ENCODE measurements at places on chromosomes 11 and 22.
A peak's percentile ranks its signal among the peaks of the same experiment; 100 is the strongest.

- no peak for DNase-seq
Observed at GRCh38 chr11:35911013-35911412, 32.8 kb upstream of the LDLRAD3 start.

DNA sequence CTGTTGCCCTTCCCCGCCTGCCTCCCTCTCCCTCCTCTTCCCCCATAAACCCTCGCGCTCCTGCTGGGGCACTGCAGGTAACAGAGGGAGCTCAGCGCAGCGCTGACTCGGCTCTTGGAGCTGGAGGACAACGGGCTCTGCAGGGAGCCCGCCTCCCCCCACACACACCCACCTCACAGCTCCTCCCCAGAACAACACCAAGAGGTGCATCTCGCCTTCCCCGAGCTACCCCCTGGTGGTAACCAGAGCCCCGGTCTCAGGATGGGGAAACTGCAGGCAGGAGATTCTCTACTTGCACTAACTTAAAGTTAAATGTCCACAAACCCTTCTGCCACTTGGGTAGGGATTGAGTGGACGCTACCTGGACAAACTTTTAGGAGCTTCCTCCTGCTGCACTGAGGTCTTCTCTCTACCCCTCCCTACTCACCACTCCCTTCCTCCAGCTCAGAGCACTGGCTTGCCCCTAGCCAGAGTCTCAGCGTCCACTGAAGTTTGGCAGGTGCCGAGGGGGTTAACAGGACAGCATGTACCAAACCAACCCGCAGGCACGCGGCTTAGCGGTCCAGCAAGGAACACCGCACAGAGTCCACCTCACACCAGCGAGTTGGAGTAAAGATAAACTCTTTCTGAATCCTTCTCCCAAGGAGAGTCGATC lies 4.0 kb upstream of the SCN4B start:
- peak; percentile 49 for DNase-seq

DNA sequence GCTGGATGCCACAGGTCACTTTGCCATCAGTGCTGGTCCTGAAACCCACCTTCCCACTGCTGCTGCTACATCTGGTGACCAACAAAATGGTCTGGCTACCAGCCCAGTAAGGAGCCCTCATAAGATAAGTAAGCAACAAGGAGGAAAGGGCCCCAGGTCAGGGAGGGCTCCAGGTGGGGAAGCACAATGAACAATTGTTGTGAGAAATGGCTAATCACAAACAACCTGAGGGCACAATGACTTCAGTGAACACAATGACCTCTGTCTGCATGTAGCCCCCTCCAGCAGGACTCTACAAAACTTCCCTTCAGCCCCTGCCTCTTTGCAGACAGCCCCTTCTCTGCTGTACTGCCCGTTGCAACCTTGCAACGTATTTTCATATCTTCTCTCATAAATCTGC lies 19.4 kb upstream of the FBLN1 start:
- no peak for DNase-seq

DNA sequence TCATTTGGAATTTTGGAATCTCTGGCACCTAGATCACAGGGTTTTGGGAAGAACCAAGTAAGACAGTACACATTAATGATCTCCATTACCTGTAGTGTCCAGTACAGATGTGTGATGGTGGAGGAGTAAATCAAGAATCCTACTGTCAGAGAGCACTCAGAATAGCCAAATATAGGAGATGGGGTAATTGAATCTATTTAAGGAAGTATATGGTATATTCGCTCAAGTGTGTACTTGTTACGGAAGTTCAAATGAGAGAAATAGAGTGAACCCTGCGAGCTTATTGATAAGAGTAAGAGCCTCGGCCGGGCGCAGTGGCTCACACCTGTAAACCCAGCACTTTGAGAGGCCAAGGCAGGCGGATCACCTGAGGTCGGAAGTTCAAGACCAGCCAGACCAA lies 2.2 kb downstream of the SPCS2 start:
- DNase-seq, result no peak

GRCh38 chr11:6746626-6747025 lies 25.1 kb downstream of the OR2AG2 start:
- no peak for DNase-seq

GRCh38 chr11:60872961-60873524 lies 5.7 kb downstream of the ZP1 start:
- no peak for DNase-seq

DNA sequence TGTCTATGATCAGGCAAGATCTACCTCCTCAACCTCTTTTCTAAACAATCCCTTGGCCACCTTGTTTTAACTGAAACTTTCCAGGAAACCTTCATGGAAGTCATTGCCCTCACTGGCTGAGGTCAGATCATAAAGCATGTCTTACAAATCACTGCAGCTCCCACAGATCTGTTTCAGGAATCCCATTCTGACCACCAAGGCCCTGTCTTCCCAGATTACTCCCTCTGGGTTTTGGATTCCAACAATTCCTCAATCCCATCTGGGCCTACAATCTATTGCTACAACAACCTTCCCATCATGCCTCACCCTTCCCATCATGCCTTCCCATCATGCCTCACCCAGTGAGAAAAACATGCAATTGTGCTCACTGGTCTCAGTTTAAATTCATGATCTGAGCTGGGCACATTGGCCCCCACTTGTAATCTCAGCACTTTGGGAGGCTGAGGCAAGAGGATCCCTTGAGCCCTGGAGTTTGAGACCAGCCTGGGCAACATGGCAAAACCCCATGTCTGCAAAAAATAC lies 15.9 kb downstream of the ADAMTS15 start:
- DNase-seq, result no peak

DNA sequence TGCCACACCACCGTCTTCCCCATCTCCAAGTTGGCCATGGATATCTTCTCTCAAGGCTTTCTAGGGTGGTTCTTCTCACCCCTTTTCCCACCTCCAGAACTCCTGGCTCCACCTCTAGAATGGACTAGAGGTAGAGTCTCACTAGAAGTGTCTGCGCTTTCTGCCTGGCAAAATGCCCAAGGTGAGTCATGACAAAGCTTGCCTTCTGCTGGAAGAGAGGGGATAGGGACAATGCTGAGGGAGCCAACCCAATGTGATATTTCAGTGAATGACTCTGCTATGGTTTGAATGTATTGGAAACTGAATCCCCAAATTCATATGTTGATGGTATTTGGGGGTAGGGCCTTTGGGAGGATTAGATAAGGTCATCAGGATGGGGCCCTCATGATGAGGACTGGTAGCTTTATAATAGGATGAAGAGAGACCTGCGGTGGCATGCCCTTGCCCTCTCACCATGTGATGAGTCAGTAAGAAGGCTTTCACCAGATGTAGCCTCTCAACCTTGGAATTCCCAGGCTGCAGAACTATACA lies 4.1 kb upstream of the CD82 start:
- no peak for DNase-seq

DNA sequence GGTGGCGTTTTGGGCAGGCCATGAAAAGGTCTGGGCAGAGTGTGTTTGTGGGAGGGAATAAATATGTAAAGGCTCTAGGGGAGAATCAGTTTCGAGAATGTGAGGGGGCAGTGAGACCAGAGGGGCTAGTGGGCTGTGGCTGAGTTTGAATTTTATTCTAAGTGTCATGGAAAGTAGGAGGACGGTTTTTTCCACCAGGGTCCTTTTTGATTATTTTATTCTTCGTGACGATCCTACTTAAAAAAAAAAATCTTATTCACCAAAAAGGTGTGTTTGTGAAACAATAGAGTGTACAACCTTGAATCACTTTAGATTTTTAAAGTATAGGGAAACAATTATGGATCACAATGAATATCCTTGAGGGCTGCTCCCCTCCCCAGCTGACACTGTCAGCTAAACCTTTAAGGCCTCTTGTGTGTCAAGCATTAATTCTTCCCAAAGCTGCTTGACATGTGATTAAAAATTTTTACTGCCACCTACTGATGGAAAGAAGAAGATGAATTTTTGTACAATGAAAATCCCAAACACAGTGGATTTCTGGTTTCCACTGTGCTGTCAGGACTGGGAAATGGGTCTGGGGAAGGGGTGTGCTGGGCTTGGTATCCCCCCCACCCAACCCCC lies 107.5 kb upstream of the OR4B1 start:
- DNase-seq, result no peak

GRCh38 chr22:44360668-44361381 lies 48.1 kb upstream of the SHISAL1 start:
- DNase-seq, result no peak

GRCh38 chr11:31437742-31438435 lies 68.2 kb downstream of the DNAJC24 start:
- DNase-seq, result no peak

DNA sequence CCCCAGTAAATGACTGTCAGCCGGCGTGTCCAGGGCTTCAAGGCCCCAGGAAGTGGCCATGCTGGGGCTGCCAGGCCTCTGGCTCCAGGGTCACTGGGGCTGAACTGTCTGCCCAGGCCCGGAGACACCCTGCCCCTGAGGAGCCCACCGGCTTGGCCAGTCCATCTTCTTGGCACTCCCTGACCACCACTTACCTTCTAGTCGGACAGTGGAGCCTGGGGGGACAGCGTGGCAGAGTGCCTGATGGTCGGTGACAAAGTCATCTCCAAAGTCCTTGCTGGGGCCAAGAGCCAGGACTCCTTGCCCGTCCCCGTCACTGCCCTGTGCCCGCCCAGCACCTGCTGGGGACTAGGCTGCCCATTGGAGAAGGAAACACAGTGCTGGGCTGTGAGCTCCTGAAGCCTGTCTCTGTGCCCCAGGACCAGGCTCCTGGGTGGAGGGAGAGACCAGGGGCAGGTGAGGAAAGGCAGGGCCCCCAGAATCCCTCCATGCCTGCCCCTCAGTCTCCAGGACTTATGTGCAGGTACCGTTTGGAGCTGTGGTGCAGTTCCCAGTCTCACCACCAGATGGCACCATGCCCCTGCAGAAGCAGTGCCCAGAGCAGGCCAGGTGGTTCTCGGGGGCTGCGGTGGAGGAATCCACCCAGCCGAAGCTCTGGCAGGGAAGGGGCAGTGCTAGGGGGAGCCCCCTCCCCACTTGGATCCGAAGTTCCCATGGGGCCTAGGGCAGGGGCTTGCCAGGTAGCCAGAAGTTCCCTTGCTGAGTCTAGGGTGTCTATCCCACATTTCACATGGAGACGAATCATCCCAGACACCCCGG lies 6.0 kb upstream of the CCDC188 start:
- DNase-seq, result peak; percentile 96

- no peak for DNase-seq
Observed at GRCh38 chr22:30223303-30223702, 23.3 kb downstream of the LIF start.

GRCh38 chr11:63871962-63872799 lies 33.3 kb downstream of the MARK2 start:
- peak; percentile 64 for DNase-seq

- no peak for DNase-seq
Observed at GRCh38 chr11:108614086-108614485, 20.5 kb upstream of the EXPH5 start.

GRCh38 chr11:121576531-121576930 lies 123.8 kb upstream of the SORL1-AS1 start:
- no peak for DNase-seq

- no peak for DNase-seq
Observed at GRCh38 chr11:71222318-71223080, 29.9 kb downstream of the SHANK2 start.

GRCh38 chr22:49329636-49330035 lies 498.0 kb downstream of the BRD1 start:
- DNase-seq, result no peak

DNA sequence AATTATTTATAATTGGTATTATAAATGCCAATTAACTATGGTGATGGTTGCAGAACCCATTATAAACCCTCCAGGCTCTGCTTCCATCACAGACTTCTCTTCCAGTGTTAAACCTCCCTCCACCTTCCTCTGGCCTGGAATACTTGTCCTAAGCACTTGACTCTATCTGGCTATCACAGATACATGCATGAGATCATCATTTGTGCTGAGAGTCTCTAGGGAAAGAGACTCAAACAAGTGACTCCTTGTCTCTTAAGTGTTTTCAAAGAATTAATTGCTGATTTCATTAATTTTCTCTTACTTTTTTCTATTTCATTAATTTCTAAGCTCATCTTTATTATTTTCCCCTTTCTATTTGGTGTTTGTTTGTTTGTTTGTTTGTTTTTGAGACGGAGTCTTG lies 29.1 kb downstream of the RTL6 start:
- DNase-seq, result no peak

DNA sequence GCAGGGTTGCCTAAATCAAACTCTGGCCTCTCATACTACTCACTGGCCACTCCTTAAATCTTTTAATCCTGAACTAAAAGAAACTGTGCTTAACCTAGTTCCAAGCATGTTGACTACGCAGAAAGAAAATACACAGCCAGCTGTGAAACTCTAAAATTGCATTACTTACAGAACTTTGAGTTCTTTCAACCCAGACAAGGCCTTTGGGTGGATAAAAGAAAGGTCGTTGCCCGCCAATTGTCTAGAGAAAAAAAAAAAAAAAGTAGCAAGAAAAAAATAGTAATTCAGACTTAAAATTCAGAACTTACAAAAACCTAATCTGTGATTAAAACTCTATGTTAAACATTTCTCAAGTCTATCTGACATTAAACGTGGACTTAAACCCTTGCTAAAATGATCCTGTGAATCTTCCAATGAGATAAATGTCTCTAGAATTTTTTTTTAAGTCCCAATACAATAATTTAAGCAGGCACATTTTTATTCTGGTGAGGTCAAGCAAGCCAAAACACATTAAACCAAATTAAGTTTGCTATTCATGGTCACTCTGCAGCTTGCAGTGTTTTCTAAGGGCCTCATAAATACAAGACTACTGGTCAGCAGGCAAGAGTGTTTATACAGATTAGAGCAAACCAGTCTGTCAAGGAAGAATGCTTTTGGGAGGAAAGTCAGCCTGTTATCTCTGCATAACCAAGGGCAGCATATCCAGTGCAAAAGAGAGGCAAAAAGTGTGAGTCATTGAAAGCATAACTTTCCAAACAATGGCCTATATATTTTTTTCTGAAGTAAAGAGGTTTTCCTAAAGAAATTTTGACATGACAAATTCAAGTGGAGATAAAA lies 29.5 kb upstream of the CCDC34 start:
- no peak for DNase-seq

- no peak for DNase-seq
Observed at GRCh38 chr11:122715548-122716440, 60.3 kb downstream of the UBASH3B start.

- DNase-seq, result no peak
Observed at GRCh38 chr11:19832086-19832750, 119.6 kb downstream of the NAV2 start.

DNA sequence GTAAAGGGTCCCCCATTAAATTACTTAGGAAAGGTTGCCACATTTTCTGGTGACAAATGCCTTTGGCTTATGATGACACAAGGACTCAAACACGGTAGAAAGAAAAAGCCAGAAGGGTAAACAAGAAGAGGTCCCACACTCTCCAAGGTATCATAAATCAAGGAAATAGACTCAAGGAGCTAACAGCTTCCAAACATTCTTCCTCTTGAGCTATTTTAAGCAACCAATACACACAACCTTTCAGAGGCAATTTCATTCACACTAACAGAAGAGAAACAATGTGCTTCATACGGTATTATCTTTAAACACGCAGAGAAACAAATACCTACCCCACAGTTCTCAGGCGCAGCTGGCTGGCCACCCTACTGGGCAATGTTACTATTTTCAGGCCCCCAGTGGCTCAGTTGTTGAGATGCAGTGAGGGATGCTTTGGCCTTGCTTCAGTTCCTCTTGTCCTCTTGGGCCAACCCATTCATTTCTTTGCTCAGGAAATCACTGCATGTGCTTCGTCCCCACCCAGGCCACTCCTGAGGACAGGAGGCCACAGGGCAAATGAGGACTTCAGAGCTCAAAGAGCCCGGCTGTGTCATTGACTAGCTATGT lies 15.8 kb downstream of the ABTB2 start:
- no peak for DNase-seq

- DNase-seq, result no peak
Observed at GRCh38 chr11:64296830-64297698, 3.1 kb upstream of the CATSPERZ start.

GRCh38 chr11:31417357-31417756 lies 47.7 kb downstream of the DNAJC24 start:
- no peak for DNase-seq

- DNase-seq, result no peak
Observed at GRCh38 chr22:38709306-38709705, 3.6 kb downstream of the GTPBP1 start.
